ENCODE measurements at places on chromosomes 3 and 15. TPM values are rescaled to one million over a fixed set of nuclear protein-coding genes. Genes with fewer than 3 reads are reported as not detected.

DNA sequence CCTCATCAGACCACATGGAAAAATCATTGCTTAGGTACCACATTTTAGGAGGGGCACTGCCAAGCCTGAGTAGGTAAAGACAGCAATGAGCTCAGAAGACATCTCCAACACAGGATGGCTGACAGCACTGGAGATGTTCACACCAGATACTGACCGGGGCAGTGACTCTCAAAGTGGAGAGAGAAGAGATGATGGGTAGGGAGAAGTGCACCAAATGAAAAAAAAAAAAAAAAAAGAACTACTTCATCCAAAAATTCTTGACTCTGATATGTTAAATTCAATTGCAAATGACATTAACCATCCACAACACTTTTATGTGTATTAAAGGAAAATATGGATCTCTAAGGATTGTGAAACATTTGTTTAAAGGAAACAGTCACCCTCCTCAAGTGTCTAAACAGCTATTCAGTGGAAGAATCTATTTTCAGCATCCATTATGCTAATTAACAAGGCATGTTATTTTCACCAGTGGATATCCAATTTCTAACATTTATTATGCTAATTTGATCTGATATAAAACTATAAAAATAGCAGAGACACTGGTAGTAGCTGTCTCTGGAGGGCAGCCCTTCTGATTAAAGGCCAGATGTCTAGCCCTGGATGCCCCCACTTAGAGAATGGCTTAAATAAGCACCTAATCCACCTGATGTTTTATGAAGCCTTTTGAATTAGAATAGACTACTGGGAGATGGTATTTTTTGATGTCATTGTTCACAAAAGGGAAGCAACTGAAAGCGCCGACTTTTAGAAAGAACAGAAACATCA is 48.2 kb upstream of the VGLL4 start:
- H3K36me3 ChIP-seq, result peaks cover 15% of the 10 kb centered on the region
- H3K4me3 ChIP-seq, result no peak overlapping the region
- H3K27ac ChIP-seq, result peak overlapping the region; percentile 99
- H3K27me3 ChIP-seq, result no peaks in the 10 kb centered on the region
- peaks cover 30% of the 10 kb centered on the region for H3K4me1 ChIP-seq

DNA sequence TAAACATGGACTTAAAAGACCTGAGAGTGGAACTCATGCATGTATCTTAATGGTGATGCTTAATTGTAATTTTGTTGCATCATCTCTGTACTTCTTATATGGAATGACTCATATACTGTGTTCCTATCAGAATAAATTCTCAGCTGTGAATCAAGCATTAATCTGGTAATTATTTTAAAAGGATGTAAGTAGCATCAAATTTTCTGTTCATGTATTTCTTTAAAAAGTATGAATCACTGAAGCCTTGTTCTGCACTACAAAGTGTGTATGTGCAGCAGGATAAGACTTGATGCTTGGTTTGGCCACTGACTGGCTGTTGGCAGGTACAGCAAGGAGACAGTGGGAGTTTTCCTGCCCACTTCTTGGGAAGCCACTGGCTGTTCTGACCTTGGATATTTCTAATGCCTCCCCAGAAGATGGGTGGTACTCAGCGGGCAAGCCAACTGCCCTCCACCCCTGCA is 123.9 kb downstream of the ANO10 start:
- no peak overlapping the region for H3K4me3 ChIP-seq
- no peaks in the 10 kb centered on the region for H3K36me3 ChIP-seq
- H3K27me3 ChIP-seq, result no peaks in the 10 kb centered on the region
- no peaks in the 10 kb centered on the region for H3K4me1 ChIP-seq
- no peak overlapping the region for H3K27ac ChIP-seq
- no peak for DNase-seq

GRCh38 chr3:190830031-190830430 is 32.5 kb downstream of the GMNC start:
- peaks cover 12% of the 10 kb centered on the region for H3K27me3 ChIP-seq
- DNase-seq, result no peak
- H3K36me3 ChIP-seq, result no peaks in the 10 kb centered on the region
- H3K4me1 ChIP-seq, result peaks cover 3% of the 10 kb centered on the region

DNA sequence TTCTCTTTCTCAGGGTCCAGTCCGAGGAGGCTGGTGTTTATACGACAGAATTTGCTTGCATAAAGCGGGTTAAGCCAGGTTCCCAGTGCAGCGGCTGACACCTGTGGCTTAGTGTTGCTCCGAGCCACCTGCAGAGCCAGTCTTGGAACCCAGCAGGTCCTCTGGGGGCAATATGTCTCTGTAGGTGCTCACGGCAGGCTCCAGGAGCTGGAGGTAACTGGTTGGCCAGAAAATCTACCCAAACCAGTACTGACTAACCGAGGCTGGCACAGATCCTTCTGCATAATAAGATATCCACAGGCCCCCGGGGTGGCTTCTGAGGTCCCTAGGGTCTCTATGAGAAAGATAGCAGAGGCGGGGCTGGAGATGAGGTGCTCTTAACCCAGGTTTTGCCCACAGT is 3.2 kb downstream of the MGLL start:
- DNase-seq, result no peak
- H3K36me3 ChIP-seq, result no peaks in the 10 kb centered on the region
- H3K27ac ChIP-seq, result no peak overlapping the region
- H3K4me3 ChIP-seq, result no peak overlapping the region

DNA sequence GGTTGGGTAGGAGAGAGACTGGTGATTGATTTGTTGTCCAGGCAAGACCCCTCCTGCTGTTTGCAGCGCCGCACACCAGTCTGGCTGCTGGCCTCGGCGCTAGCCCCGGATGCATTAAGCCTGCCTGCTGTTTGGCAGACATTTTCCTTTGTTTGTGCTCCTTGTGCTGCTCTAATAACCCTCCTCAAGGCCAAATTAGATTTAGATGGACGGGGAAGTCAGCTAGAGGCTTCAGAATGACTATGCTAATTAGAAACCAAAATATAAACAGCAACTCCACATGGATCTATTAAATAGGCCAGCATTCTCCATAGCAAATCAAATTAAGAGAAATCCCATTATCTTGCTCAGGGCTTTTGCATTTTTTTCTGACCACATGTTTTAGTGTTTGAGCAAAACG is 445.2 kb downstream of the SQOR start:
- H3K36me3 ChIP-seq, result no peaks in the 10 kb centered on the region
- H3K27ac ChIP-seq, result peak overlapping the region; percentile 64
- H3K27me3 ChIP-seq, result peaks cover 5% of the 10 kb centered on the region
- DNase-seq, result no peak
- H3K4me1 ChIP-seq, result peaks cover 16% of the 10 kb centered on the region

GRCh38 chr3:175512700-175513099 is 653.6 kb downstream of the NAALADL2 start:
- peaks cover 15% of the 10 kb centered on the region for H3K4me1 ChIP-seq
- H3K27ac ChIP-seq, result peak overlapping the region; percentile 7
- no peak for DNase-seq
- no peak overlapping the region for H3K4me3 ChIP-seq
- H3K36me3 ChIP-seq, result peaks cover 15% of the 10 kb centered on the region

GRCh38 chr3:70766301-70766700 is 453.9 kb upstream of the MDFIC2 start:
- DNase-seq, result no peak
- no peak overlapping the region for H3K4me3 ChIP-seq
- H3K27ac ChIP-seq, result no peak overlapping the region
- H3K36me3 ChIP-seq, result no peaks in the 10 kb centered on the region
- H3K4me1 ChIP-seq, result no peaks in the 10 kb centered on the region

GRCh38 chr15:67732671-67733374 is 92.5 kb upstream of the SKOR1 start:
- H3K27me3 ChIP-seq, result peaks cover 5% of the 10 kb centered on the region
- no peaks in the 10 kb centered on the region for H3K36me3 ChIP-seq
- no peak overlapping the region for H3K27ac ChIP-seq
- DNase-seq, result no peak
- H3K4me1 ChIP-seq, result peaks cover 40% of the 10 kb centered on the region
- H3K4me3 ChIP-seq, result no peak overlapping the region

DNA sequence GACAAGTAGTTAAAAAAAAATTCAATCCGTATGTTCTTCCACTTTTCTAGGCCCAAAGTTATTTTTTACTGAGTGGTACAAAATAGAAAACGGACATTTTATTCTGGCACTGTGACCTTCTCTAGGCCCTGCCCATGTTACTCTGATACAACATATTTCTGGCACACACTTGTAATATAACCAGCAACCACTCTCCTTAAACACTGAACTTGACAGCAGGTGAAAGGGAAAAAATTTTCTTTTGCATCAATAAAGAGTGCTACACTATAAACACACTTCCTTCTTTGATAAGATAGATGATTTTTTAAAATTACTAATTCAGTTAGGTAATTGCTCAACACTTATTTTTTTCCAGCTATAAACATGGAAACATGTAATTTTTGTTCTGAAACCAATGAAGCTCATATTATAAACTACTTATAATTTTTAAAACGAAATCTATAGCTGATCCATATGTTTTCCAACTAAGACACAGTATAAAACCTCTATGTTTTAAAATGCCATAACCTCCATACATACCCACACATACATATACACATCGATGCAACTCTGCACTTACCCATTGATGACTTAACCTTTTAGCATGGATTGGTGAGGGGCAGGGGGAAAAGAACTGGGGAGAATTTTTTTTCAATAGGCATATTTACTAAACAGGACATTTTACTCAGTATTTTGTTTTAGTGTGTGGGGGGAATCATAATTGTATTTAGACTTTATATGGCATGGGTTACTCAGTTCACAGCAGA is 5.3 kb upstream of the CTNNB1 start:
- H3K27ac ChIP-seq, result no peak overlapping the region
- peaks cover 5% of the 10 kb centered on the region for H3K4me1 ChIP-seq
- no peak for DNase-seq
- no peaks in the 10 kb centered on the region for H3K36me3 ChIP-seq
- H3K27me3 ChIP-seq, result no peaks in the 10 kb centered on the region

DNA sequence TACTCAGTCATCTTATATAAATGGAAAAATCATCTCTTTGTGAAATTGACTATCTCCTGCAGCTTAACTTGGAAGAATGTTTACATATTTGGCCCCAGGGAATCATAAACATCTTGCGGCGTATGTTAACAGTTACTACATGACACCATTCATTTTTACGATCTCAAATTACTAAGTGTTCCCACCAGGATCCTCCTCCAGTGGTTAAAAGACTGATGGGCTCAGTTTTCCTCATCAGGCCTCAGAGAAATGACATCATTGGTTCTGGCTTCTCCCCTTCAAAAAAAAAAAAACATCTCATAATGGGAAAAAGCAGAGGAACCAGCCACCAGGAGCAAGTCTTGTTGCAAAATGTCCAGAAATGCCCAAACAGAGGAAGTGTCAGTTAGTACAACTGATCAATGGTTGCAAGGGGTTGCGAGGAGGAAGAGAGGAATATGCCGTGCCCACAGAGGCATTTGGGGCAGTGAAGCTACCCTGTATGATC is 70.5 kb upstream of the LIPC start:
- H3K27me3 ChIP-seq, result peaks cover 2% of the 10 kb centered on the region
- DNase-seq, result no peak
- H3K4me3 ChIP-seq, result no peak overlapping the region
- peak overlapping the region; percentile 55 for H3K27ac ChIP-seq
- peaks cover 7% of the 10 kb centered on the region for H3K36me3 ChIP-seq

DNA sequence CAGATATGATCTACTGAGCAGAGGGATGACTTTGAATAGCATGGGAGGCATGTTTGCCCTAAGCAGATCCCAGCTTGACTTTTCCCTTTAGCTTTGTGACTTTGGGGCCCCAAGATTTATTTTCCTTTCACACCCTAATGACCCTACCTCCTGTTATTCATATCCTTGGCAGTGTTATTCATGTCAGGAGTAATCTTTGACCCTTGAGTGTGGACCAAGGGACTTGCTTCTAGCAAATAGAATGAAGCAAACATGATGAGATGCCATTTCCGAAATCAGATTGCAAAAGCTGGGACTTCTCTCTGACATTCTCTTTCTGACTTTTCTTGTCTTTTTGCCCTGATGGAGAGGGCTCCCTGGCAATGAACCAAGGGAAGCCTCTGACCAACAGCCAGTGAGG is 415.4 kb upstream of the PROK2 start:
- DNase-seq, result no peak
- no peaks in the 10 kb centered on the region for H3K36me3 ChIP-seq
- H3K27ac ChIP-seq, result no peak overlapping the region
- no peak overlapping the region for H3K4me3 ChIP-seq
- H3K4me1 ChIP-seq, result peaks cover under 1% of the 10 kb centered on the region

GRCh38 chr3:151387842-151388241 is 3.3 kb upstream of the P2RY12 start:
- DNase-seq, result no peak
- peaks cover 10% of the 10 kb centered on the region for H3K4me1 ChIP-seq
- no peak overlapping the region for H3K4me3 ChIP-seq
- H3K27ac ChIP-seq, result no peak overlapping the region
- H3K36me3 ChIP-seq, result peaks cover 8% of the 10 kb centered on the region

- no peak overlapping the region for H3K4me3 ChIP-seq
- H3K27ac ChIP-seq, result no peak overlapping the region
- H3K27me3 ChIP-seq, result no peaks in the 10 kb centered on the region
- no peaks in the 10 kb centered on the region for H3K36me3 ChIP-seq
- no peak for DNase-seq
These were observed 38.6 kb downstream of the DNAH1 start for GRCh38 chr3:52354676-52355075.

- H3K4me3 ChIP-seq, result no peak overlapping the region
- peaks cover 43% of the 10 kb centered on the region for H3K27me3 ChIP-seq
- H3K36me3 ChIP-seq, result no peaks in the 10 kb centered on the region
- peaks cover 12% of the 10 kb centered on the region for H3K4me1 ChIP-seq
These were observed 1.2 kb upstream of the MLF1 start for GRCh38 chr3:158569794-158570193.

DNA sequence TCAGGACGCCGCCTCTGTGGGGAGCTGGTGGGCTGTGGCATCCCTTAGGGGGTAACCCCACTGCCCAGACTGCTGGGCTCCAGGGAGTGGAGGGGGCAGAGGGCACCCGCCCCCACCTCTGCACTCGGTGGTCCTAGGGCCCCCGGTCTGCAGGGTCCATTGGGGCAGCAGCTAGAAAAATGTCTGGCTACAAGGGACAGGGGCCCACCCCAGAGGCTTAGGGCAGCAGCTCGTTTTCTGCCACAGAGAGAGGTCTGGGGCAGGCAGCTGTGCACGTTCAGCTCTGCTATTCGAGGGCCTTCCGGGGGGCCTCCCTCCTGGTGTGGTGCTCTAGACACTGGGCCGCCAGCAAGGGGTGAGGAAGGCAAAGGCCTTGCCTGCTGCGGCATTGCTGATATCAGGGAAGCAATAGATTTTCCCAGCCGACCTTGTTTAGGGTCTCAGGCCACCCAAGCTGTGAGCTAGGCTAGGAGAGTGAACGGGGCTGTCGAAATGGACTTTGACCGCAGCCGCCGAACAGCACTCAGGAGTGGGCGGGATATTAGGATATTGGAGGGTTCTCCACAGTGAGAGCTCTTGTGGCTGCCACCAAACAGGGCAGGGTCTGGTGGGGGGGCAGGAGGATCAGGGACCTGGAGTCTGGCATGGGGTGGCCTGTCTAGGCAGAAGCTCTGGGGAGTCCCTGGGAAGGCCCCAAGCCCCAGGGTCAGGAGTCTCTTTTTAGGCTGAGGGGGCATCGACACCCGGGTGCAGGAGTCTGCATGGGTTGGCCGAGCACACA is 61.4 kb upstream of the KLF13 start:
- DNase-seq, result no peak
- no peaks in the 10 kb centered on the region for H3K36me3 ChIP-seq
- H3K27ac ChIP-seq, result no peak overlapping the region
- no peak overlapping the region for H3K4me3 ChIP-seq
- peaks cover 6% of the 10 kb centered on the region for H3K4me1 ChIP-seq

The PRR20G gene
- not detected for total RNA-seq

The KIF15 gene
- 10.6 TPM for total RNA-seq

The WDR93 gene
- 0.34 TPM for total RNA-seq

The CCDC51 gene
- 12.3 TPM for total RNA-seq

The ACKR4 gene
- total RNA-seq, result not detected

The ZIC1 gene
- total RNA-seq, result not detected

The ZNF860 gene
- 0.63 TPM for total RNA-seq
